ENCODE measurements at places on chromosomes 11 and 22.
A peak's percentile ranks its signal among the peaks of the same experiment; 100 is the strongest.

DNA sequence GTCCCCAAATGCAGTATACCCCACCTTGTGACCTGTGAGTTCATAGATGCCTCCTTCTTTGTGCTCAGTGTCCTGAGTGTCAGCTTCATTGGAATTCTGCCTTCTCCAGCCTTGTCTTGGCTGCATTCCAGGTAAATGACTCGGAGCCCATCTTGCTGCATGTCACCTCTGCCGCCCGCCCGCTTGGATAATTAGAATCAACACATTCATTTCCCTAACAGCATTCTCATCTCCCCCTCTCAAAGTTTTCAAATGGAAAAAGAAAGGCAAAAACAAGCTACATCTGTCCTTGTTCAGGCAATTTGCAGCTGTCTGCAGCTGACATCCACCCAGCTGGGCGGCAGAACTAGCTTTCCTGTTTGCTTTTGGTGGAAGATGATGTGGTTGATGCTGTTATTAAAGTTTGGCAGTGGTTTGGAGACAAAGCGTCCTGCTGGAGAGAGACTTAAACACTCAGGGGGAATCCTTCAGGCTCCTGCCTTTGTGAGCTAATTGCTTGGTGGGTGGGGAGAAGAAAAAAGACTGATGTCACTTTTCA, 198.8 kb upstream of the SEZ6L start:
- DNase-seq: no peak

DNA sequence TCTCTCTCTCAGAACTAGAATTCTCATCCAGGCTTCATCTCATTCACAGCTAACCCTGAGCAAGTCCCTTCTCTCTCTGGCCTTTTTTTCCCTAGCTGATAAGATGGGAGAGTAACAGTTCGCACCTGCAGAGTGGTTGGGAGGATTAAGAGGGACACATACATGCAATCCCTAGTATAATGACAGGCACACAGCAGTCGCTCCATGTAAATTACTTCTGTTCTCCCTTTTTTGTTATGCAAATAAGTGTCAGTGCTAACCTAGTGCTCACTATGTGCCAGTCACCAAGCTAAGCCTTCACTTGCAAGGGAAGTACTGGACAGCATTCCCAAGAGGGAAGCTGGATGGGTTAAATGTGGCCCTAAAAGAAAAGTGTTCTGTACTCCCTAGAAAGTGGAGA, 63.4 kb downstream of the TENM4 start:
- DNase-seq: no peak

- no peak for DNase-seq
Measured at GRCh38 chr11:106224172-106224571, 146.7 kb downstream of the AASDHPPT start.

- DNase-seq: no peak
Measured at GRCh38 chr11:99937330-99937729, 749.8 kb upstream of the ARHGAP42 start.

DNA sequence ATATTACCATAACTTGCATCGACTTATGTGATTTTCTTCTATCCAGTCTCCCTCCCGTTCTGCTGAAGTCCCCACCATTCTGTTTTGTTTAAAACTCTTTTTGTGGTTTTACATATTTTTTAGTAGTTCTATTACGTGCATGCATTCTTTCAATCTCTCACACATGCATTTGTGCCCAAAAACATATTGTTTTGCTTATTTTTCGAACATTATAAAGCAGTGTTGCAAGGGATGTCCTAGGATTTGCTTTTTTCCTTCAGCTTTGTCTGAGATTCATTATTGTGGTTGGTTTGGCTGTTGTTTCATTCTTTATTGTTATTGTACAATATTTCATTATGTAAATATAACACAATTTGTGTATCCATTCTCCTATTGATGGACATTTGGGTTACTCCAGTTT, 235.7 kb downstream of the DYNC2H1 start:
- no peak for DNase-seq

DNA sequence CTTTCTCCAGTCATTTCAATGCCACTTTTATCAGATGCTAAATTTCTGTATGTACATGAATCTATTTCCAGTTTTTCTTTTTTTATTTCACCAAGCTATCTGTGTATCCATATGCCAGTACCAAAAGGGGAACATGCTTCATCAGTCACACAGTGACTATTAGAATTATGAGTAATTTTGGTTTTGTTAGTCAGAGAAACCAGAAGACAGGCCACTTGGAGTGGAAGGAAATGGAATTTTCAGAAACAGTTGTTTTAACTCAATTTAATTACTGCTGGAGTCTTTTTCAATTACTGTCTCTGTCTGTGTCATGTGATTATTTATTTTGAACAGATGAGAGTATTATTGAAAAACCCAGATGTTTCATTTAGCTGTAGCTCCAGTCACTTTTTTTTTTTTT, 84.6 kb upstream of the ANO3 start:
- DNase-seq: peak; percentile 31

DNA sequence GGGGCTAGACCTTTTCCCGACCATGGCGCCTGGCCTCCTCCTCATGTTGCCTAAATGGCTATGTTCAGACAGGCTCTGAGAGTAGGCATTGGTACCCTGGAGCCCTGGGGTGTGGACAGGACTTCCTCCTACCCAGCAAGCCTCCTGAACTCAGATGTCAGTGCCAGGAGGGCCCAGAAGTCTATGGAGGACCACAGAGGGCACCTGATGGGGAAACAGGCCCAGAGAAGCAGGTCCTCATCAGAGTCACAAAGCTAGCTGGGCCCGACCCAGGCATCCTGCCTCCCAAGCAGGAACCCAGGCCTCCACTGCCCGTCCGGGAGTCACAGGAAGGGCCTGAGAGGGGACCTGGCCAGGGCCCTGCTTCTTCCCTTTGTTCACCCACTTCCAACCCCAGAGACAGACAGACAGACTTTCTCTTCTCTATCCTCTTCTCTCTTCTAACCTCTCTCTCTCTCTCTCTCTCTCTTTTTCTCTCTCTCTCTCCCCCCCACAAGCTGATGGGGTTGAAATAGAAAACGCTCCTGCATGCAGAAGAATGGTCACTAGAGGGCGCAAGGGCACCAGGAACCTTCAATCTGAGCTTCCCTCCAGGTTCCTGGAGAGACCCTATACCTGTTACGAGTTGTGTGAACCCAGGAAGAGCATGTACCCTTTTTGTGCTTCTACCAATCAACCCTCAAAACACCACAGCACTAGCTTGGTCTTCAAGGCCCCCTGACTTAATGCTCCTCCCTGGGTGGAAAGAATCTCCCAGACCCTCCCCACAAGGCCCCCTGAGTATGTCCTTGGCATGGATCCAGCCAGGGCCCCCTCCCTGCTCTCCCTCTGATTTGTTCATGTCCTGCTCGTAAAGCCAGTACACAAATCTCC, 27.1 kb downstream of the ARAP1 start:
- peak; percentile 81 for DNase-seq

DNA sequence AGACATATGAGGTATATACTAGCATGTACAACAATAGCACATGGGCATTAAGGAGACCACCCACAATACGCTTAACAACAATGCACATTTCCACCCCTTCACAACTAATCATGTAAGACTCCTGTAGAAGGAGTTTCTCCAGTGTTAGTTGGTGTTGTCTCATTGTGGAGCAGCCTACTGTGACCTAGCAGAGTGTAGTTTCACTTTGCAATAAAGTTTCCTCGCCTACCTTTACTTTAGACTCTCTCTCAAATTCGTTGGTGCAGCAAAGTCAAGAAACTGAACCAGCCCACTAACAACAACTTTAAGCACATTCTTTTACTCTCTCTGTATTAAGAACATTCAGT, 863.6 kb downstream of the FAM181B start:
- no peak for DNase-seq

GRCh38 chr11:102683277-102683676, 22.3 kb downstream of the MMP27 start:
- DNase-seq: no peak

DNA sequence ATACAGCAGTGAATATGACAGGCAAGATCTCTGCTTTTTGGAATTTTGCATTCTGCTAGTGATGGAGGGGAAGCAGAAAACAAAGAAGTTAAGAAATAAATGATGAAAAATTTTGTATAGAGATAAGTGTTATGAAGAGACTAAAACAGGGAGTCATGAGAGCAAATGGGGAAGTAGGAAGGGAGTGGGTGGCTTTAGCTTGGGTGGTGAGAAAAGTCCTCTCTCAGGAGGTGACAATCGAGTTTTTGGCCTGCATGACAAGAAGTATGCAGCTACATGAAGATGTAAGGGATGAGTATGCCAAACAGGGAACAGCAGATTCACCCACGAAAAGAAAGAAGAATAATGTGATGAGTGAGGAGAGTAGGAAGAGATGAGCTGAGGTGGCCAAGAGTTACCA, 80.7 kb upstream of the MPPED2 start:
- DNase-seq: no peak

DNA sequence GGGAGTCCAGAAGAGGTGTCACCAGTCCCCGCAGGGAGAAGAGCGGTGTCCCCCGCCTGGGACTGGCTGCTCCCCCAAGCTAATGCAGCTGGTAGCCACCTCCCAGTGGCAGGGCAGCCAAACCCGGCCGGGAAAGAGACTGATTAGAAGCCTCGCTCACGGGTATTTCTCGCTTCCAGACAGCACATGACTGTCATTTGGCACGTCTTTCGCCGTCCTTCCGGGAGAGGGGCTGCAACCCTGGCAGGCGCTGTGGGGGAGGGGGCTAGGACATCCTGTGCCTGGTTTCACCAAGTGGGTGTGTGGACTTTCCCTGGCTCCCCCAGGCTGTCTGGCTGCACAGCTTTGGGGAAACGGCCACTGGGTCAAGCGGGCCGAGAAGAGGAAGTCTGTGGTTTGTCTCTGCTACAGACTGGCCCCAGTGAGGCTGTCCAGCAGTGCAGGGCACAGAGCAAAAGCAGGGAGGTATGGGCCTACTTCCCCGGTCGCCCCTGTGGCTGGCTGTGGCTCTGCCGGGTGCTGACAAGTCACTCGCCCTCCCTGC, 3.8 kb downstream of the CD81 start:
- no peak for DNase-seq

- DNase-seq: no peak
Measured at GRCh38 chr11:45477588-45477987, 187.8 kb downstream of the CHST1 start.

GRCh38 chr11:33940538-33940815, 48.6 kb upstream of the LMO2 start:
- no peak for DNase-seq

DNA sequence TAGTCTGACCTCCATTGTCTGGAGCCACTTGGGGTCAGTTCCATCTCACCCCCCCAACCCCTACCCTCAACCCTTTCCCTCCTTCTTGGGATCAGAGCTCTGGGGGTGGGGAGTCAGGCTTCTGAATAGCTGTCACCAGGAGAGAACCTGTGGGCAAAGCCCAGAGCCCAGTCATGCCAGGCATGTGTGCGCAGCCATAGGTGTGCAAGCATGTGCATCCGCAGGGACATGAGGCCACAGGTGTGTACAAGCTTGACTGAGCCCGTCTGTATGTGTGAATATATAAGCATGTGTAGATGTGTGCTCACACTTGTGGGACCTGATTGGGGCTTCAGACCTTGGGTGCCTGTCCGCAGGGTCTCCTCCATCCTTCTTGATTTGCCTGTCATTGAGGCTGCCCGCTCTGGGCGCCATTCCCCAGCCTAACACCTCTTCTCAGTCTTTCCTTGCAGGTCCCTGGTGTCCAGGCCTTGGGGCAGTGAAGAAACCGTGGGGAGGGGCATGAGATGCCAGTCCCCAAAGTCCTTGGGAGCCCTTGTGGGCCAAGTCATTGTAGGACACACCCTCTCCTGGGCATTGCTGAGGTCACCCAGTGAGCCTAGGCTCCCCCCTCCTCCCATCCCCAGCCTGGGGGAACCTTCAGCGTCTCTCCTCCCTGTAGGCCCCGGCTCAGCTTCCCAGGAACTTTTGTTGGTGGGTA, 9.0 kb downstream of the ATG16L2 start:
- no peak for DNase-seq

- no peak for DNase-seq
Measured at GRCh38 chr11:28242596-28242995, 134.4 kb downstream of the METTL15 start.

DNA sequence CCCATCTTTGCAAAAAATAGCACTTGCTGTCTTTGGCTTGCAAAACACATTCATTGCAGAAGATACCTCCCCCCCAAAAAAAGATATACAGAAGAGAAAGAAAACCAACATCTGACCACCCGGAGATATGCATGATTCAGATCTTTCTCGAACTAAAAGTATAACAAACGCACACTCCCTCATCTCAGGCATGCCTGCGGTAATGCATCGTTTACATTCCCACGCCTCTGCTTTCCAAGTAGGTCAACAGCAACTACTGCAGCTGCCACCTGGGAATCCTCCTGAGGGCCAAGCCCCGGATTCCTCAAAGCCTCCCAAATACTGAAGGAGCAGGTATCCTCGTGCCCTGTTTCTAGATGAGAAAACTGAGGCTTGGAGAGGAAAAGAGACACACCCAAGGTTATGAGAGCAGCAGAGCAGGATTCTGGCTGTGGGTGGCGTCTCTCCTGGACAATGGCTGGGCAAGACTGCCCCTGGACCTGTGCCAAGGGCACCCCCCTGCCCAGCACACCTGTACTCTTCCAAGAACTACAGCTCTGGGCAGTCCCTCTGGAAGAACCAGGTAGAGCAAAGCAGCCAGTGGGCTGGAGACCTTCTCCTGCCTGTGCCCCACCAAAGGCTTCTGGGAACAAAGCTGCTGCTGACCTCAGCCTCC, 38.1 kb downstream of the NUP50 start:
- peak; percentile 86 for DNase-seq

DNA sequence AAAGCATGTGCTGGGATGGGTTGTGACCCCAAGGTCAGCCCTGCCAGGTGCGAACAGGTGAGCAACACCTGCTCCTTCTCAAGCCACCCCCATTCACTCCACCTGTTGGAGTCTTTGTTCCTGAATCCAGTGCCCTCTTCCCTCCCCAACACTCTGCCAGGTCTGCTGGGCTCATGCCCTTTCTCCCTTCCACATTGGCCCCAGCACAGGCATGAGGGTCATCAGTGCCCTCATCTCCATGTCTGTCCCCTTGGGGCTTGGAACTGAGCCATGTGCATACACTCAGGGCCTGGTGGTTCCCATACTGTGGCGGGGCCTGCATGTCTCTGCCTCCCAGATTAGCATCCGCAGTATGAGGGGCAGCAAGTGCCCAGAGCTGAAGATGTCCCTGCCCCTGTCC, 19.1 kb downstream of the RFPL2 start:
- no peak for DNase-seq

DNA sequence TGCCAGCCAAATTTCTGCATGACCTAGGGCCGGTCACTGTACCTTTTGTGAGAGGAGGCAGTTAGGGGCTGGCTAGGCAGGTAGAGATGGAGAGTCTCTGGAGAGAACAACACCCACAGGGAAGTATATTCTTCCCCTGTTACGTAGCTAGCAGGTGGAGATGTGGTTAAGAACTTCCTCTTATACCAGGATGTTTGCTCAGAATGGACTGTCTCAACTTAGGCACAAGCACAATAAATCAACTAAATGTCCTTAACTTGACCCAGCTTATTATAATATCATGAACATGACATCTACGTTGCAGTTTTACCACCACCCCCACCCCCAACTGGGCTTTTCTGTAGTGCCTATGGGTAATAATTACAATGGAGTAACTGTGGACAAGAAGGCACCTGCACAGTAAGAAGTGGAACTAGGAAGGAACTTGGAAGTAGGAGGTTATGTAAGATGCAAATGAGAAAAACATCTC, 60.7 kb upstream of the MPEG1 start:
- no peak for DNase-seq
